ENCODE measurements at places on chromosomes 5 and 9. TPM values are rescaled to one million over a fixed set of nuclear protein-coding genes. Genes with fewer than 3 reads are reported as not detected.

FOXD4 gene
- polyA plus RNA-seq, result 0.15 TPM

CYLC2 gene
- polyA plus RNA-seq, result not detected

PTGR1 gene
- 4.7 TPM for polyA plus RNA-seq

DOK3 gene
- 58.9 TPM for polyA plus RNA-seq

FAM221B gene
- not detected for polyA plus RNA-seq

ARHGEF28 gene
- 0.43 TPM for polyA plus RNA-seq

CEP72 gene
- 10.3 TPM for polyA plus RNA-seq

ROR2 gene
- polyA plus RNA-seq, result not detected

ECM2 gene
- 0.54 TPM for polyA plus RNA-seq

FUT7 gene
- polyA plus RNA-seq, result 0.62 TPM

SLC34A1 gene
- polyA plus RNA-seq, result 0.07 TPM

TRPM3 gene
- polyA plus RNA-seq, result not detected

DBH gene
- not detected for polyA plus RNA-seq

ADRB2 gene
- 0.35 TPM for polyA plus RNA-seq

DIPK1B gene
- 0.08 TPM for polyA plus RNA-seq

BARHL1 gene
- polyA plus RNA-seq, result not detected

PHF24 gene
- polyA plus RNA-seq, result not detected

LSM11 gene
- polyA plus RNA-seq, result 0.71 TPM

SLC6A18 gene
- polyA plus RNA-seq, result not detected

TMEM38B gene
- polyA plus RNA-seq, result 23.1 TPM

LRRC19 gene
- 0.11 TPM for polyA plus RNA-seq

C5orf46 gene
- polyA plus RNA-seq, result not detected

NMUR2 gene
- not detected for polyA plus RNA-seq

ALDH1A1 gene
- polyA plus RNA-seq, result not detected

BHMT2 gene
- polyA plus RNA-seq, result not detected
